Endodermal cell (in vitro differentiated cells): ENCODE measurements at places on chromosomes 12 and 14.

DNA sequence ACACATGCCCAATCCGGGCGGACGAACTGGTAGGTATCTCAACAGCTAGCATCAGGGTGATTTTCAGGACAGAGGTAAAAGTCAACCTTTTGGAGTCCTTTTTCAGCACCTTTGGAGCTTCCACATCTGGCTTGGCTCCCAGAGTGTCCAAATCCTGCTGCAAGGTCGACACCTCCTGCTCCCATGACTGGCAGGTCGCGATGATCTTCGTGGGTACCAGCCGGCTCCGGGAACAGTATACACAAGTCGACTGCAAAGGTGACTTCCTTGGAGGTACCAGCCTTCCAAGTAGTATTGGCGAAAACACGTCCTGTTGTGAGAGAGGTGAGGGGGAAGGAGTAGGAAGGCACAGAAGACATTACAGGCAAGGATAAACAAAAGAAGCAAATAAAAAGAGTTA is 672.7 kb downstream of the TMEM121 start:
- DNase-seq: no peak

- no peak for DNase-seq
Observed at GRCh38 chr14:74858022-74858421, 17.9 kb downstream of the PROX2 start.

DNA sequence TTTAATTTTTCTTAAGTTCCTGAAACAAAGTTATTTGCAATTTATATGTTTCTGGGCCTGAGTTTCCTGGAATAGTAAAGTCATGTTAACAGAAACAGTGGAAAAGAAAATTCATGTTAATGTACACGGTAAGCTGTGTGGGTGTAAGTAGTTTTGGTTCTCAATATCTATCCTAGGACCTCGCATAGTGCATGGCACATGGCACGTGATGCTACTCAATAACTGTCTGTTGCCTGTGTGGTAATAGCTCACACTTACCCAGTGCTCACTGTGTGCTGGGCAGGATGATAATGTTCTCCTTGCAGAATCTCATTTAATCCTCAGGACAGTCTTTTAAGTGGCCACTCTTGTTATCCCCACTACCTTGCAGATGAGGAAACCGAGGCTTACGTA is 100.7 kb downstream of the DUSP16 start:
- DNase-seq: no peak

GRCh38 chr12:22798116-22798515 is 173.1 kb downstream of the ETNK1 start:
- no peak for DNase-seq

GRCh38 chr14:97319691-97320090 is 522.5 kb downstream of the VRK1 start:
- no peak for DNase-seq

DNA sequence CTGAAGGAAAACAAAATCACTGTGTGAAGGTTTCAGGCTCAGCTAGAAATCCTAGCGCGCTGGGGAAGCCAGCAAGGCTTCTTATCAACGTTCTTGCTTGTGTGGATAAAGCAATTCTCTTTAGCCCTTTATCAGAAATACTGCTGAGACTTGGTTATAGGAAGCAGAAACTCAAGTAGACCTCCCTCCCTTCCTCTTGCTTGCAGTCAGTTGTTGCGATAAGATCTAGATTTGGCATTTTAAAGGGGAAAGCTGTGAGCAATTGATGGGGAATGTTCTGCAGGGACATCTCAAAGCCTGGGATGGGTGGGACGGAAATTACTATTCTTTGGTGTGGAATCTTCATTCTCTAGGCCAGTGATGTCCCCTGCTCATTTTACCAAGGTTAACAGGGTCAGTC is 76.4 kb upstream of the ANO4 start:
- DNase-seq: no peak

DNA sequence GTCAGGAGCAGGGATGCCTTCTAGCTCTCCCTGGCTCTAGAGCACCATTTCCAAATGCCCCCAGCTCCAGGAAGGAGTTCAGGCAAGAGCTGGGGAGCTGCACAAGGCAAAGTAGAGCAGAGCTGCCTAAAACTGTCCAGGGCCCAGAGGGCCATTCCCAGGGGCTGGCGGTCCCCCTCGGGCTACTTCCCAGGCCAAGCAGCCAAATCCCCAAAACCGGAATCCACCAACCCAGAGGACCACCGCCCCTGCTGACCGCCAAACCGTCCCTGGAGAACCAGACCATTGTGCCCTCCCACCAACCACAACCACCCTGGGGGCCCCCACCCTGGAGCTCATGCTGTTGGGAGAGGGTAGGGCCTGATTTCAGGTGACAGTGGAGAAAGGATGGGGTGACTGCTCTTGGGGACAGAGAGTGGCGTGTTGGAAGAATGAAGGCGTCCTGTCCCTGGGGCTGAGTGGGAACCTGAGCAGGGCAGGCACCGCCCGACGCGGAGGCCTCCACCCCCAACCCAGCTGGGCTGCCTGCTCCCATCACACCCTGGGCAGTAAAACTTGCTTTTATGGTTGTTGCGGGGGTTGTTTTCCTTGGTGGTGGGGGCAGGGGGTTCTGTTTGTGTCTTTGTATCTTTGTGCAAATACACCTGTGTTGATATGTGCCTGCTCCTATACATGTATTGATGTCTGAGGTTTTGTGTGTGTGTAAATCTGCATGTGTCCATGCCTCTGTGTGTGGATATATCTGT is 24.0 kb upstream of the KRT78 start:
- no peak for DNase-seq

DNA sequence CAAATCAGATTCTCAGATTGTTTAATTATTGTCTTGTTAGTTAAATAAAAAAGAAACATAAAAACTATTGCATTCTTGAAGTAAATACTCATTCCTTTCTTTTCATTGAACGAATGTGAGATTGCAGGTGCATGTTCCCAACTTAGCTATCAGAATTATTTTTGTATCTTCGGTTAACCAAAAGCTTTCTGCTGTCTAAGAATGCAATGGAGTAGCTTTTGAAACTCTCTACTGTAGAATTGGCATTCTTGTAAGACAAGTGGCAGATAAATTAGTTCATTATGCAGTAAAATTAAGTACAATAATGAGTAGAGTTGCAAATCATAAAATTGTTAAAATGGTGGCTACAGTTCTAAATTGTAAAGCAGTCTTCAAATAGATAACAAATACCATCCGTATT is 298.1 kb downstream of the ACSS3 start:
- DNase-seq: no peak

GRCh38 chr14:70886421-70887206 is 20.6 kb upstream of the PCNX1 start:
- no peak for DNase-seq

GRCh38 chr12:1201030-1201429 is 210.0 kb downstream of the ERC1 start:
- DNase-seq: no peak

- peak; percentile 61 for DNase-seq
Observed at GRCh38 chr14:87712396-87713090, 280.4 kb downstream of the GALC start.

DNA sequence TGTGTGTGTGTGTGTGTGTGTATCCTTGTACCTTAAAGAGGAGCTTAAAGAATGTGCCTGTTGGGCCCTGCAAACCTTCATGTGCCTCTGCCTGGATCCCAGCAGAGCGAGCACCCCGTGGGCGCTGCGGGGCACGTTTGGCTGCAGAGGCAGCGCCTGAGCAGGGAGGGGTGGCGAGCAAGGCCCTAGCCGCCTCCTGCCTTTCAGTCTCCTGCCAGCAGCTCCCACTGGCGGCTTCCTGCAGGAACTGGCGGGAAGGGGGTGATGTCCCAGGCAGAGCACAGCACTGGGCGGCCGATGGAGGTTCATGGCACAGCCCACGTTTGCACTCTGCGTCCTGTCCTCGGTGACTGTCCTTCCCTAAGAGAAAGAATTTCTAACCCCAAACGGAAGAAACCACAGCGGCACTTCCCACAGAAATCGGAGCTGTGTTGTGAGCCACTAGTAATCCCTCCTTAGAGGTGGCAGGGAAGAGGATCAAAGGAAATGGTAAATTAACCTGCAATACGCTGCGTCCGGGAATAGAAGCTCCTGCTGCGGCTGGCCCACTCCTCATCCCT is 19.8 kb downstream of the ZBTB42 start:
- peak; percentile 91 for DNase-seq

- DNase-seq: peak; percentile 41
Observed at GRCh38 chr12:130220706-130221100, 58.4 kb downstream of the FZD10 start.

DNA sequence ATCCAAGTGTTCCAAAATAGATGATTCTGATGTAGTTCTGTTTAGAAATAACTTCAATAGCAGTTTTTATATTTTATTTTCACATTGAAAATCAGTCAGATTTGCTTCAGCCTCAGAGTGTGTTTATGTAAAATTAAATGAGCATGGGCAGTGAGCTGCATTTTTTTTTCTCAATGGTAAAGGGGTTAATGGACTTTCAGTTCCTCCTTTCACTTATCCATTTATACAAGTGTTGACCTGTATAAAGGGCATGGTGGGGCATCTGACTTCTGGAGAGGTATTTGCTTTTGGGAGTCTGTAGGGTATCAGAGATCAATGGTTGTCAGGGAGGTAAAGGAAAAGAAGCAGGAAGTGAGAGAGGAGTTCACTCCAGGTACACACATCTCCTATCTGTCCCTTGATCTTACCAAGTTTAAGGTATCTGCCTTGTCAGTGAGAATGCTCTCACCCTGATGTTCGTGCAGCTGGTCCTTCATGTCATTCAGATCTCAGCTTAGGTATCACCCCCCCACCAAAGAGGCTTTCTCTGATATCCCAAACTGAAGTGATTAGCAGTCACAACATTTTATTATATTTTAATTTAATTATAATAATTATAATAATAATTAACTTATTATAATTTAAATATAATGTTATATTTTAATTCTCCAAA is 181.6 kb upstream of the LMNTD1 start:
- DNase-seq: no peak

GRCh38 chr14:59247801-59248584 is 59.5 kb downstream of the DAAM1 start:
- no peak for DNase-seq

DNA sequence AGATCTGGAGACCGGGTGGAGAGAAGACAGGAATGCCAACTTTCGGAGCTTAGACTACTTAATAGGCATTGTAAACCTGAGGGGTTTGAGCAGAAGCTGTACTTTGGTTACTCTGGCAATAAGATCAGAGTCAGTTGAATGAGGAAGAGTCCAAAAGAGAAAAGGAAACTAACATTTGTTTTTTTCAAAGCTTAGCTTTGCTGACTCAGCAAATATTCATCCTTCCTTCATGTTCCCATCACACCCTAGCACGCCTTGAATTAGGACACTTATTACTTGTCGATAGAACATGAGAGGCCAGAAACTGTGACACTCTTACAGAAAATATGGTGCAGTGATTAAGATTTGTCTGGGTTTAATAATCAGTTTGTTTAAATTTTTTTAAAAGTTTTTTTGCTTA is 266.9 kb upstream of the ATP2B1 start:
- no peak for DNase-seq

DNA sequence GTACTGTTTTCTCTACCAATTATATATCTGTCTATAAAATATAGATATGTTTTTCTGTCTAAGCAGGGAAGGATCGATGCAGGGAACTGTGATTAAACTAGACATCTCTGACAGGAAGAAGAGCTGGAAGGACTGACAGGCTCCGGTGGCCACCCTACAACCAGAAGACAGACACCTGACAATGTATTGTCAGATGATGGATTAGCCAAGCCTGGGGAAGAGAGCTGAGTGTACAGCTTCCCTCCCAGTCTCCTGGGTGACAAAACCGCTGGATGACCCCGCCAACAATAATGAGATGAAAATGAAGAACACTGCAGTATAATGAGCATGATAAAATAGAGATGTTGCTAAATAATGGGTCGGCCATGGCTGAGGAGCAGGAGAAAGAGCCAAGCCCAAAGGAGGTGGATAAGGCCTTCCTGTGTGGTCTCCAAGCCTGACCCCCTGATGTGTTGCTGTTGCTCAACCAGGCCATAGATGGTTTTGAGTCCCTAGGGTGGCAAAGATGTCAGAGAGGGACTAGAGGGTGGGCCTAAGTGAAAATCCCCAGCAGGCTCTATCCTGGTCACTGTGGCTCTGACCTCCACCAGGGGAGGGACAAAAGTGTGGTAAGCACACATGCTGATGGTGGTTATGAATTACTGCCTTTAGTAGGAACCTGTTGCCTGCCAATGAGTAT is 28.2 kb downstream of the DHRS2 start:
- DNase-seq: no peak

DNA sequence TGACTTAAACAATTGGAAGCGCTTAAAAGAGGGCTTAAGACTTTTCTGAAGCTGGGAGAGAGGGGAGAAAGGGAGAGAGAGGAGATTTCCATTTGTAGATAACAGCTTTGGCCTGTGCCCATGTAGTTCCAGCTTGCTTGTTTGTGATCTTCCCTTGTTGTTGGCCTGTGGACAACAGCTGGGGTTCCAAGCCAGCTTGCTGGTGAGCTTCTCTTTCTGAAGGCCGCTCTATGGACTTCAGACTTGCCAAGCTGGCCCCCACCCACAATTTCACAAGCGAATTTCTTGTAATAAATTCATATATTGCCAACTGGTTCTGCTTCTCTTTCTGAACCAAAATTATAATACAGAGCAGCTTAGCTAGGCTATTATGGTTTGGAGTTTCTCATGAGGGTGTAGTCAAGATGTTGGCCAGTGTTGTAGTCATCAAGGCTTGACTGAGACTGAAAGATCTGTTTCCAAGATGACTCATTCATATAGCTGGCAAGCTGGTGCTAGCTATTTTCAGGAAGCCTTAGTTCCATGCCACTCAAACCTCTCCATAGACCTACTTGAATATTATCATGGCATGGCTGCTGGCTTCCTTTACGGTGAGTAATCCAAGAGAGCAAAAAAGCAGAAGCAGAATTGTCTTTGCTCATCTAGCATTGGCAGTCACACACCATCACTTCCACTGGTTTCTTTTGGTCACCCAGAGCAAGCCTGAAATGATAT is 89.4 kb downstream of the ATP23 start:
- DNase-seq: no peak

DNA sequence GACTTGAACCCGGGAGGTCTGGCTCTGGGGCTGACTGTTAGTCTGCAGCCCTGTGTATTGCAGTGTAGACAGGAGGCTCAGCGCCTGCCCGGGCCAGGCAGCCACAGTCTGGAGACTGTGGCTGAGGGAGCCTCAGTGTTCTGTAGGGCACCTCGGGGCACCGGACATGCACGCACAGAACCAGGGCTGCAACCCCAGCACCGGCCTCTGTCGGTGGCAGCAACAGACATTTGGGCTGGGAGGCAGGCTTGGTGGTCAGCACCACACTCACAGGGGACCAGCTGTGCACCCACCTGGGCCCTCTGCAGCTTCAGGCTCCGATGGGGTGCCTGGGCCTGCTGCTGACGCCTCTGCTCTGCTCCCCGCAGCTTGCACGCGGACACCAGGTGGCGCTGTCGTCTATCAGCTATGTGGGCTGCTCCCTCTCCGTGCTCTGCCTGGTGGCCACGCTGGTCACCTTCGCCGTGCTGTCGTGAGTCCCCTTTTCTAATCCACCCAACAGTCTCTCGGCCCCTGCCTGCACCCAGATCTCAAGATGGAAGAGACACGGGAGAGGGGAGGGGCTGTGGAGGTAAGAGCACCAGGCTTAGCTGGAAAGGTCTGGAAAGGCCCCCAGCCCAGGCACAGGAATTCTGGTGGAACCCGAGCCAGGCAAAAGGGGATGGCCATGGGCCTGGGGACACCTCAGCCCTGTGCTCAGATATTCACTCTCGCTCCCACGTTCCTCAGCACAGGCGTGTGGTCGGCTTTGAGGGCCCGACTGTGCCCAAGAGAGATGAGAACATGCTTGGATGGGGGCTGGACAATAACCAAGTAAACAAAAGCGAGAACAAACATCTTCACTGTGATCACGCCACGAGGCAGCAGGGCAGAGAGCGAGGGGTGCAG is 151.0 kb downstream of the ADGRD1 start:
- peak; percentile 98 for DNase-seq

- DNase-seq: no peak
Observed at GRCh38 chr12:12804011-12804410, 9.1 kb upstream of the DDX47 start.
